ENCODE measurements at places on chromosomes 11 and 22.

DNA sequence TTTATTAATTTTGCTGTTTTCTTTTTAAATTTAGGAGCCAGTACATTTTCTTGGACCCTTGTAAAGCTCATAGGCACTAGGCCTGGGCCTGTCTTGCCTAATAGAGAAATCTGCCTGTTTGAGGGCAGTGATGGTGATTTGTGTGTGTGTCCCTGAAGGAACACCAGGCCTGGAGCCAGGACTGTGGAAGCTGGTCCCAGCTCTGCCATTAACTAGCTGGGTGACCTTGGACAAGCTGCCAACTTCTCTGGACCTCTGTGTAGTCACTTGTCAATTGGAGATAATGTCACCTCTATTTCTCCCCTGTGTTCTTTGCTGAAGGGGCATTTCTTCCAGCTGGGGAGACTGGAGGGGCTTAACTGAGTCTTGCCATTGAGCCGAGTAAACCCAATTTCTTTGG is 16.0 kb upstream of the FTH1 start:
- DNase-seq, result no peak

GRCh38 chr11:86615487-86615886 is 56.9 kb downstream of the ME3 start:
- DNase-seq, result no peak

DNA sequence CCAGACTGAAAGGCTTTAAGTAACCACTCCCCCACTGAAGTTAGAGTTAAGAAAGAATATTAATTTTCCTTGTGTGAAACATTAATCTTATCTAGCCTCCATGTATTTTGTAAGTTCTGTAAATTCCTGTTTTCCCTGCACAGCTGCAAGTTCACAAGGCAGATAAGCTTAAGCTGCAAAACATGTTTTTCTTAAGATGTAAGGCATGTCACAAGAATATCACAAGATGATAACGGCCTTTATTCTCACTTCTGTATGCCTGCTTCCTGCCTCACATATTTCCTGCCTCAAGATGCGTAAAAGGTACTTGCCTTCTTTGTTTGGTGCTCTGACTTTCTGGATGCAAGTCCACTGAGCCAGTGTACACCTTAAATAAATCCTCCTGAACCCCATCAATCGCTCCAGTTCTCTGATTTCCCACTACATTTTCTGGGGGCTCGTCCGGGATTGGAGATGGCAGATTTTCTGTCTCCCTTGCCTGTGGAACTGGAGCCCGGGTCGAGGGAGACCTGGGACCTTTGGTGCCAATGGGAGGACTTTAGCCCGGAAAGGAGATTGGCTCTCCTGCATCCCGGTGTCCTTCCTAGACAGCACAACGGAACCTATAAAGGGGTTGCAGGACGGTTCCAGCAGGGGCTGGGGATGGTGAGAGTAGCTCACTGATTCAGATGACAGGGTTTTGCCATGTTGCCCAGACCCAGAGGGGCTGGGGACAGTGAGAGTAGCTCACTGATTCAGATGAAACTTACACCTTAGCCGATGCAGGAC is 30.2 kb downstream of the PPARA start:
- DNase-seq, result no peak

DNA sequence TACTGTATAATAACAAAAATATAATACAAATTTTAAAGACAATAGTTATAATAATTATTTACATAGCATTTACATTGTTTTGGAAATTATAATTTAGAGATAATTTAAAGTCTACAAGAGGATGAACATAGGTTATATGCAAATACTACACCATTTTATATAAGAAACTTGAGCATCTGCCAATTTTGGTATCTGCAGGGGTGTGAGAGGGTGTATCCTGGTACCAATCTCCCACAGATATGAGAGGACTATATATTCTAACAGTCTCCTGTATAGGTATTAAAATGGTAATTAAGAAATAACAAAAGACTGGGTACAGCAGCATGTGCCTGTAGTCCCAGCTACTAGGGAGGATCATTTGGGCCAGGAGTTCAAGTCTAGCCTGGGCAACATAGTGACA is 134.4 kb downstream of the APOL5 start:
- DNase-seq, result no peak

- DNase-seq, result no peak
Observed at GRCh38 chr11:13965337-13965736, 2.8 kb downstream of the SPON1 start.

GRCh38 chr11:70768346-70769095 is 370.2 kb downstream of the CTTN start:
- no peak for DNase-seq

DNA sequence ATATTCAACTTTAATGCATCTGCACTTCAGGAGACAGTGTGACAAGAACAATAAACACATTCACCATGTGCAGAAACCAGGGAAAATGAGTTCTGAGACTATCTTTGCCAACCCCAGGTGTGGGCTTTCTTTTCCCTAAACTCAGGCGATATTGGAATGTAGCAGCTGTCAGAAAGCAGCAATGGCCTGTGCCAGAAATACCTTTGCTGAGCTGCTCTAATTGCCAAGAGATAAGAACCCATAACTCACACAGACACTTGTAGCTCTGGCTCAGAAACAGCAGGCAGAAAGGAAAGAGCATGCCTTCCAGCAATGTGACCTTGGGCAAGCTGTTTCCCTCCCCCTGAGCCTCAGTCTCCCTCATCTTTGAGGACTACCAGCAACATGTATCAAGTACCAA is 77.6 kb downstream of the PLEKHA7 start:
- DNase-seq, result no peak

- no peak for DNase-seq
Observed at GRCh38 chr11:95156916-95157541, 67.4 kb downstream of the ENDOD1 start.

DNA sequence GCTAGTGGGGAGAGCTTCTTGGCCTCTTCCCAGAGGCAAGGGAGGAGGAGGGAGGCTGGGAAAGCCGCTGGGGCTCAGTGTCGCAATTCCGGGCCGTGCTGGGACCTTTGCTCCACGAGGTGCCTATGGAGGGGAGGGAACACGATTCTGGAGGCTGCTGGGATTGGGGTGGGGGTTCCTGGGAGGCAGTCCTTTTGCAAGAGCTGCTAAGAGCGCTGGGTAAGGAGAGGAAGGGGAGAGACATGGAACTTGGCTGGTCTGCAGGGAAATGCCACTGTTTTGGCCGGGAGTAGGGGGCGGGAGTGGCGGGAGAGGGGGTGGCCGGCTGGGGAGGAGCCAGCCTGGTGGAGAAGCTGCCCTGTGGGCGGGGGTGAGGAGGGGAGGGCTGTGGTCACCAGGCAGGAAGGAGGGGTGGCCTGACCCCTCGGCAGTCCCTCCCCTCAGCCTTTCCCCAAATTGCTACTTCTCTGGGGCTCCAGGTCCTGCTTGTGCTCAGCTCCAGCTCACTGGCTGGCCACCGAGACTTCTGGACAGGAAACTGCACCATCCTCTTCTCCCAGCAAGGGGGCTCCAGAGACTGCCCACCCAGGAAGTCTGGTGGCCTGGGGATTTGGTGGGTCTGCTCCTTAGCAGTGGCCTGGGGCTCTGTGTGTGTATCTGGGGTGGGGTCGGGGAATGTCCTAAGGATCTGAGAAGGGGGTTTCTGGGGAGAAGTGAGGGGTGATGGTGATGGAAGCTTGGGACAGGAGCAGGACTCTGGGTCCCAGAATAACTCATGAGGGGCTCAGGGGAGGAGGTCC is at the start of gene NR1H3:
NR1H3 (plus strand) TSS at position 480 of the 800 bp plus-strand sequence. CDS start 1,221 bp downstream, outside the sequence.
- no peak for DNase-seq

DNA sequence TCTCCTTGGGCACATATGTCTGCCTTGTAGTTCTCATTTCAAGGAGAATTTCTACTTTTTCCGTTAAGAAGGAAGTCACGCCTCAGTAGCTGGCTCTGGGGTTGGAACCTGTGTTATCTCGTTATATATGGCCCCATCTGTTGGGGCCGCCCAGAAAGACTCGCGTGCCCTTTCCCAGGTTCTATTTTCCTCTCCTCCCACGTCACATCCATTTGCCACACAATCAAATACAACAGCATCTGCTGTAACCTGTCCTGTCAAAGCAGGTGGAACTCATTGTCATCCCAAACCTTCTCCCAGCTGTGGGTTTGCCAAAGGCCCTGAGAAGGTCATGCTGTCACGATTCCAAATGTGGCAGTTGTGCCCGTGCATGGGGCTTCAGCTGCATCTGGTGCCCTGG is 213.1 kb upstream of the ZBED5 start:
- DNase-seq, result no peak

GRCh38 chr11:77418971-77419597 is 54.8 kb downstream of the PAK1 start:
- DNase-seq, result no peak

GRCh38 chr22:37210041-37210803 is 2.1 kb downstream of the SSTR3 start:
- DNase-seq, result no peak

GRCh38 chr11:91997226-91997625 is 227.4 kb upstream of the FAT3 start:
- DNase-seq, result no peak

DNA sequence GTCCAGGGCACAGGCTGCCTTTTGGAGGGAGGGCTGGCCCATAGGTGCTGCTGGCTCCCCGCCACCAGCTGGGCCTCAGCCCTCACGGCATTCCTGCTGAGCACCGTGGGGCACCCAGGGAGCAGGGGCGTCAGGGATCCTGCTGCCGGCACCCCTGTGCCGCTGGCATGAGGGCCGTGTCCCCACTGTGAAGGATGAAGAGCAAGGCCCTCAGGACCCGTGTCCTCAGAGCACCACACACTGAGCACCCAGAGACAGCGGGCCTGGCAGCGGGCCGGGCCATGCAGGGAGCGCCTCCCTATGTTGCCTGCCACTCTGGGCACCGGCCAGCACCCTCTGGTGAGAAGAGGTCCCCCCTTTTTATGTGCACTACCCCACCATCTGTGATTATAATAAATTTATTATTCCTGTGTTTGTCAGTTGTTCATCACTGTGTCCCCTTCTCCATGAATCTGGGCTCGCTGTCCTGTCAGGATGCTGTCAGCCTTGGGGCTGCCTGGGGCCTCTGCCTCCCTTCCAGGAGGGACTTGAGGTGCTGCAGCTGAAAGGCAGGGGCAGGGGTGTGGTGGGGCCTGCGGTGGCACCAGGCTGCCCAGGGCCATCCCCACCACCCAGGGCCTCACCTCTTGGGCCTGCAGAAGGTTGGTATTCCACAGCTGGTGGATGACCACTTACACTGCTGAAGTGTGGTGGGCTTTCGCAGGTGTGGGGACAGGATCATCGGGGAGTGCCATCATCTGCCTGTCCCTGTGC is 80.0 kb downstream of the MED15 start:
- DNase-seq, result no peak

DNA sequence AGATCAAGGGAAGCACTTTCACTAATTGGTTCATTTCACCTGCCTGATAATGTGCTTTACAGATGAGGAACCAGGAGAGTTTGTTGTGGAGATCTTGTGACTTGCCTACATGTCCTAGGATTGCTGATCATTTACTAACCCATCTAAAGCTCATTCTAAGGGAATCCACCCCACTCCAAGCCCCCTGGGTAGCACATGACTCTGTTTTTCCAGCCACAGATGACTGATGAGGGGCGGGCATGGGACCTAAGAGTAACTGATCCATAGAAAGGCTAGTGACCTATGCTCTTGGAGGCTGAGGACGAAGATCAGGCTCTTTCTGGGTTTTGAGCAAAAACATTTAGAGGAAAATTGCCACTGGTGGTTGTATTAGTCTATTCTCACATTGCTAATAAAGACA is 378.1 kb downstream of the CADM1 start:
- no peak for DNase-seq

- DNase-seq, result no peak
Observed at GRCh38 chr22:47061226-47061625, 298.8 kb downstream of the TBC1D22A start.

- no peak for DNase-seq
Observed at GRCh38 chr22:25137577-25138525, 61.8 kb upstream of the CRYBB3 start.

- DNase-seq, result no peak
Observed at GRCh38 chr11:74754507-74755252, 6.0 kb downstream of the RNF169 start.

- DNase-seq, result no peak
Observed at GRCh38 chr11:102325088-102325487, 7.8 kb downstream of the BIRC3 start.

DNA sequence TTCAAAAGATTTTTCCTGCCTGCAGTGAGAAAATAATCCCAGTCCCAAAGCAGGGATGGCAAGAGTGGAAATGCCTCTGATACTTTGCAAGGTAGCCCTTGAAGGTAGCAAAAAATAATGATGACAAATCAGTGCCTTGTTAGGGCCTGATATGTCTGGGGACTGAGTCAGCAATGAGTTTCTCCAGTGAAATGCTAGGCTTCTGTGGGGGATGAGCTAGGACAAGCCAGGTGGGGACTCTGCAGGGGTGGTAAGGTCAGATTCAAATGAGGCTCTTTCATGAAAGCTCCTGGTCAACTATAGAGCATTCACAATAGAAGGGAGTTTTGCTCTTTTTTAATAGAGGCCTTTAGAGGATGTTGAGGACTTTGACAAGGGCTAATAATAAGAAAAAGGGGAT is 77.7 kb downstream of the ME3 start:
- DNase-seq, result no peak

DNA sequence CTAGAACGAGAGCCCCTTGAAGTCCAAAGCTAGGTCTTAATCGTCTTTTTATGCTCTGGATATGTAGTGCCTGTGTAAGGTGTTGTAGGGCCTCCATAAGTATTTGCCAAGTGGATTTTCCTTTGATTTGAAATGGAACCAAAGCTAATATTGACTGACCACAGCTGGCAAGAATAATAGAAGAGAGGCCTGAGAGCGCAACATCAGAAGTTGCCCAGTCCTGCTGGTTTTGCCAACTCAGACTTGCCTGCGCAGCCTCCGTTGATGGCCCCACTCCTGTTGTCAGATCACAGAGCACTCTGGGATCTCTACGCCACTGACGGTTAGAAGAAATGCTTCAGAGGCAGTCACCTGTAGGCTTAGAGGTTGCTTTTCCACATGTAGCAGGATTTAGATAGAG is 251.2 kb downstream of the TENM4 start:
- DNase-seq, result no peak

DNA sequence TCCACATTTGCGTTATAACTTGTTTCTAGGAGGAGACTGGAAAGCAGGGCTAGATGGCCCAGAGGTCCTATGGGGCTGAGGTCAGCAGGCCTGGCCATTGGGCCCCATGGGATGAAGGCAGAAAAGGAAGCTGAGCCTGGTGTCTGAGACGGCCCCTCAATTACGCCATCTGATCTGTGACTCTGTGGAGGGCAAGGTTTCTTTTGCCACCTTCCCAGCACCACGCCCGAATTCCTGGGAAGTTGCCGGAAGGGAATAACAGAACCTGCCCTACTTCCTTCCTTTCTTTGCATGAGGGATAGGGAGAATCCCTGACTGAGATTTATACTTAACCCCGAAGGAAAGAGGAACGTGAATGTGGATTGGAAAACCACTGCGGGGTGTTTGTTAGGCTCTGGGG is 118.1 kb downstream of the MPPED1 start:
- DNase-seq, result no peak

- DNase-seq, result no peak
Observed at GRCh38 chr11:47284151-47284550, 14.2 kb downstream of the MADD start.

DNA sequence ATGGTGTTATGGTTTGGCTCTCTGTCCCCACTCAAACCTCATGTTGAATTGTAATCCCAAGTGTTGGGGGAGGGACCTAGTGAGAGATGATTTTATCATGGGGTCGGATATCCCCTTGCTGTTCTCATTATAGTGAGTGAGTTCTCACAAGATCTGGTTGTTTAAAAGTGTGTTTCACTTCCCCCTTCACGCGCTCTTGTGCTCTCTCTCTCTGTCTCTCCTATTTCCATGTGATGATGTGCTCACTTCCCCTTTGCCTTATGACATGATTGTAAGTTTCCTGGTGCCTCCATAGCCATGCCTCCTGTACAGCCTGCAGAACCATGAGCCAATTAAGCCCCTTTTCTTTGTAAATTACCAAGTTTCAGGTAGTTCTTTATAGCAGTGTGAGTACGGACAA is 765.1 kb downstream of the KCNA4 start:
- DNase-seq, result no peak

- no peak for DNase-seq
Observed at GRCh38 chr11:36141196-36141953, 147.8 kb downstream of the COMMD9 start.

Data from CD4-positive, alpha-beta memory T cell (primary cell).